ENCODE measurements at places on chromosomes 16 and 17.

DNA sequence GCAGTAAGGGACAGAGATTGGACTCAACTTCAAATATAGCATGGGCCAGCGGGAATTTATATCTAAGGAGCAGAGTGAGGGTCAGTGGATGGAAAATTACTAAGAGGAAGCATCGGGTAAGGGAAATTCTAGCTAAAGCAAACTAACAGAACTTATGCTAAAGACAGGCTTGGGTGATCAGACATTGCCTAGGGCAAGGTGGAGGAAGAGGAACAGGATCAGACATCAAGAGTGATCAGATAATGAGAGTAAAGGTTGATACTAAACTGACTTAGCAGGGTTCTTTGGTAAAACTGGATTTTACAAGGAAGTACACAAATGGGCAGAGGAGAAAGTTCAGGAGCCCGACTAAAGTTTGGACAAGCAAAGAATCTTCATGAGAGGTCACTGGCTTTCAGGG, 86.3 kb upstream of the TOM1L1 start:
- DNase-seq = no peak

- DNase-seq = peak; percentile 37
Observed at GRCh38 chr17:65485388-65486299, 75.8 kb downstream of the AXIN2 start.

GRCh38 chr17:82117139-82118090, 19.4 kb upstream of the FASN start:
- DNase-seq = no peak

GRCh38 chr16:27243725-27244362, 24.7 kb downstream of the NSMCE1 start:
- DNase-seq = no peak

DNA sequence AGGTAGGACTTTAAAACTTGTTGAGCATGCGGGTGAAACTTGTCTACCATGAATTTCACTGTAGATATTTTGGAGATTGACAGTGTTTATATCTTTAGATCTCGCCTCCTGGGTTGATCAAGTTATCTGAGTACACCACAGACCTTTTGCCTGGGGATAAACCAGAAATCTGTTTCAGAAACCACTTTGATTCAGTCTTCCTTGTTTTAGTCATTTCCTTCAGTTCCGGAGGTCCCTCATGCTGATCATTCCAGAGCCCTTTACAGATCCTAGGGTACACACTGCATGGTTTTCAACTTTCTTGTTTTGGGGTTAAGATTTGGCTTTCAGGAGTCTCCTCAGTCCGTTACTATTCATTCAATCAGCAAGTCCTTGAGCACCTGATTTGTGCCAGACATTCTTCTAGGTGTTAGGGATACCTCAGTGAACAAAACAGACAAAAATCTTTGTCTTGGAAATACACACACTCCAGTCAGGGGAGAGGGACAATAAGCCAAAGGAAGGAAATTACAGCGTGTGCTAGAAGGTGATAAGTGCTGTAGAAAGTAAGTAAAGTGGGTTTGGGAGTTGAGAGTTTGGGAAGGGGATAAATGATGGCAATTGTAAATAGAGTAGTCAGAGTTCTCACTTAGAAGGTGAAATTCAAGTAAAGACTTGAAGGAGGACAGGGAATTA, 12.2 kb downstream of the NOD2 start:
- DNase-seq = no peak
